T-helper 17 cell (primary cell): ENCODE measurements at places on chromosomes 16 and 17.
A peak's percentile ranks its signal among the peaks of the same experiment; 100 is the strongest.

- DNase-seq, result no peak
Measured at GRCh38 chr16:16138034-16138635, 85.2 kb downstream of the ABCC6 start.

DNA sequence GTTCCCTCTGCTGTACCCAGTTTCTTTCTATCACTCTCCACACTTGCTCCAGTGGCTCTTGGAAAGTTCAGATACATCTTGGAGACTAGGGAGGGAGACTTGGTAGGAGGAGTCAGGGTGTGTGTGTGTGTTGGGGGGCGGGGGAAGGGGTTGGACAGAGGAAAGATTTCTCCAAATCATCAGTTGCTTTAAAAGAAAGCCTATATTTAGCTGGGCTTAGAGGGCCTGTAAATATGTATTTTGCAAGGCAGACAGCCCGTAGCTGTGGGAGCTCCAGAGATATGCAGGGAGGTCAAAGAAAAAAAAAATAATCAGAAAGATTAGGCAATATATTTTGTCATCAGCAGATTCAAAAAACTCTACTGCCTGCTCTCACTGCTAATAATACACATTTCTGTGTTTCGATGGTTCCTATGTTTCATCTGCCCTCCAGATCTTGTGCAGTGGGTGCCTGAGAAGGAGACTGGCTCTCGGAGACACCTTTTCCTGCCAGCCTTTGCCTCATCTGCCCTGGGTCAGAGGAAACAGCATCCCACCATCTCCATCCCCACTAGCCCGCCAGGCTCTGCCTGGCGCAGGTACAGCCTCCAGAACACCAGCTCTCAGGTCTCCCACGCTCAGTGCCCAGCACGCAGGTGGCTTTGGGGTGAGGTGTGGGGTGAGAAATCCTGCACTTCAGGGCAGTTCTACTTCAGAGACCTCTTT is 4.8 kb upstream of the PPP1R9B start:
- DNase-seq, result no peak

GRCh38 chr16:82732461-82732860 is 105.7 kb downstream of the CDH13 start:
- DNase-seq, result no peak

DNA sequence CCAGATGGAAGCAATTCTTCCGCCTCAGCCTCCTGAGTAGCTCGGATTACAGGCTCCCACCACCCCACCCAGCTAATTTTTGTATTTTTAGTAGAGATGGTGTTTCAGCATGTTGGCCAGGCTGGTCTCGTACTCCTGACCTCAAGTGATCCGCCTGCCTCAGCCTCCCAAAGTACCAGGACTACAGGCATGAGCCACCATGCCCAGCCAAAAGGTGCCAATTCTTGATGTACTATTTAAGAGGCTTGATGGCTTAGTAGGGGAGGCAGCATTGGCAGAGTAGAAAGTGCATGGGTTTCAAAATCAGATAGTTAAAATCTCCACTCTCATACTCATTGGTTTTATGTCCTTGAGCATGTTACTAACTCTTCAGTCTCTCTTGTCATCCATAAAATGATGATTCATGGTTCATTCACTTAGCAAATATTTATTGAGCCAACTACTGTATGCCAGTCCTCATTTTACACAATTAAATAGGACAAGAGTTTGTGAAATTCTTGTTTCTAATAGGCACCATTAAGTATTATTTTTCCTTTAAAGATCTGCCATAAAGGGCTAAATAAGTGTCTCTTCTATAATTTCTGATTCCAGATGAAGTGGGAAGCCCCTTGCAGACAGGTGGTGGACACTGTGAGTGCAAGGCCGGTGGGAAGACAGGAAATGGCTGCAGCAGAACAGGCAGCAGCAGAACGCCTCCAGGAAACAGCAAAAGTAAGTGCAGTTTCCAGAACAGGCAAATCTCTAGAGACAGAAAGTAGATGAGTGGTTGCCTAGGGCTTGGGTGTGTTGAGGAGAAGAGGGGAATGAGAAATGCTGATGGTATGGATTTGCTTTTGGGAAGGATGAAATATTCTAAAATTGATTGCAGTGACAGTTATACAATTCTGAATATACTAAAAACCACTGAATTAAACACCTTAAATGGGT is 8.2 kb upstream of the RPL27 start:
- DNase-seq, result no peak

- DNase-seq, result no peak
Measured at GRCh38 chr17:15981646-15982580, 17.6 kb downstream of the ZSWIM7 start.

- DNase-seq, result no peak
Measured at GRCh38 chr17:51050291-51051033, 70.2 kb downstream of the SPAG9 start.

DNA sequence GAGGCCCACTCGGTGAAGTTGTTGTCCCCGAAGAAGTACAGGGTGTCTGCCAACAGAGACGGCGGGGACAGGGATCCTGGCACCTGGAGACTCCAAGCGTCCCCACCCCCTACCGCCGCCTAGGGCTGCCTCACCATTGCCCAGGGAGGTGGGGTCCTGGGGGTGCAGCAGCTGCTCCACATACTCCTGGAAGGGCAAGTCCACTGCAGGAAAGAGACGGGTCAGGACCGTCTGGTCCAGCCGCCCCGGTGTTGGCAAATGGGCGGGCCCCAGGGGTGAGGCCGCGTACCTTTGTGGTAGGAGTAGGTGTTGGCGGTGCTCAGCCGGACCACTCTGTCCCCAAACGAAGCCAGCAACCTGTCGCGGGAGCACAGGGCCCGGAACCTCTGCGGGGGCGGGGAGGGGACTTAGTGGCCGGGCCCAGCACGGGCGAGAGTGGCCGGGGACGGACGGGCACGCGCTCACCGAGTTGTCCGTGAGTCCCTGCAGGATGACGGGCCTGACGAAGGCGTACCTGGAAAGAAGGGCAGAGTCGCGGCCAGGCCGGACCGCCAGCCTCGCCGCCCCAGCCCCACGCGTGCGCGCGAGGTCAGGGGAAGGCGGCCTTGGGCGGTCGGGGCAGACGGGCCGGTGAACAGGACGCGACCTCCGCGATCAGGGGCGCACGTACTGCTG is 601 bp downstream of the JMJD8 start:
- no peak for DNase-seq

DNA sequence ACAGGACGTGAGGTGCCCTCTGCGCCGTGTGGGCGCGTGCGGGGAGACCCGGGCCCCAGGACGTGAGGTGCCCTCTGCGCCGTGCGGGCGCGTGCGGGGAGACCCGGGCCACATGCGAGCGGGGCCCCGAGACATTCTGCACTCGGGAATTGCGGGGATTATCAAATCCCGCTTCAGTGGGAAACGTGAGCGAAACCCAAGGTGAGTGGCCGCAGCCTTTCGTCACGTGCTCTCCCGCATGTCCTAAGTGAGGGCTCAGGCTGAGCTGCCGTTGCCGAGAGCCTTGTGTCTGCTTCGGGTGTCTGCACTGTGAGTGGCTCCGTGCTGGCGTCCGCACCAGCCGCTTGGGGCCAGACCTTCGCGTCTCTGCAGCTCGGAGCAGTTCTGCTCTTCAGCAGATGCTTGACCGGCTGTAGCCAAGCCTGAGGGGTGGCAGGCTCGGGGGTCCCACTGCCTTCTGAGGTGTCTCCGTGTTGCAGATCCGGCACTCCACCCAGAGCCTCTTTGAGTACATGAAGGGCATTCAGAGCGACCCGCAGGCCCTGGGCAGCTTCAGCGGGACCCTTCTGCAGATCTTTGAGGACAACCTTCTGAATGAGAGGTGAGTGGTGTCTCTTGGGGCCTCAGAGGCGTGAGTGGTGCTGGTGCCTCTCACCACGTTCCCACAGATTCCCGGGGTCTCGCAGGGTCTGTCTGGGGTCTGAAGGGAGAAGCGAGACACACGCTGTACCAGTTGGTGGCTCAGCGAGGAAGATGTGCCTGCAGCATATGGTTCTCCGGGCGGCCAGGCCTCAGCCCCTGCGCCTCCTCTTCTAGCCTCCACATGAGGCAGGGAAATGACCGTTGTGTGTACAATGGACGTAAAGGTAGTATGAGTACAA is 90.5 kb upstream of the ZNF750 start:
- DNase-seq, result peak; percentile 5

GRCh38 chr17:81015136-81015535 is 19.8 kb upstream of the BAIAP2 start:
- no peak for DNase-seq

DNA sequence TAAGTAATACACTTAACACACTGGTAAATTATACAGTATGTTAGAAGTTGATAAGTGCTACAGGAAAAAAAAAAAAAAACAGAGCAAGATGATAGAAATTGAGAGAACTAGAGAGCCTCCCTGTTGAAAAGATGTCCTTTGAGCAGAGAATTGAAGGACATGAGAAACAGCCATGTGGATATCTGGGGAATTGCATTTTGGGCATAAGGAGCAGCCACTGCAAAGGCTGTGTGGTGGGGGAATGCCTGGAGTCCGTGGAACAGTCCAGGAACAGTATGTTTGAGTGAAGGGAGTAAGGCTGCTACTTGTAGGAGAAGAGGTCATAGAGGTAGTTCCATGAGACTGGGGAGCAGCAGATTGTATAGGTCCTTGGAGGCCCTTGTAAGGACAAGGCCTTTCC is 178.4 kb downstream of the FTO start:
- DNase-seq, result no peak

DNA sequence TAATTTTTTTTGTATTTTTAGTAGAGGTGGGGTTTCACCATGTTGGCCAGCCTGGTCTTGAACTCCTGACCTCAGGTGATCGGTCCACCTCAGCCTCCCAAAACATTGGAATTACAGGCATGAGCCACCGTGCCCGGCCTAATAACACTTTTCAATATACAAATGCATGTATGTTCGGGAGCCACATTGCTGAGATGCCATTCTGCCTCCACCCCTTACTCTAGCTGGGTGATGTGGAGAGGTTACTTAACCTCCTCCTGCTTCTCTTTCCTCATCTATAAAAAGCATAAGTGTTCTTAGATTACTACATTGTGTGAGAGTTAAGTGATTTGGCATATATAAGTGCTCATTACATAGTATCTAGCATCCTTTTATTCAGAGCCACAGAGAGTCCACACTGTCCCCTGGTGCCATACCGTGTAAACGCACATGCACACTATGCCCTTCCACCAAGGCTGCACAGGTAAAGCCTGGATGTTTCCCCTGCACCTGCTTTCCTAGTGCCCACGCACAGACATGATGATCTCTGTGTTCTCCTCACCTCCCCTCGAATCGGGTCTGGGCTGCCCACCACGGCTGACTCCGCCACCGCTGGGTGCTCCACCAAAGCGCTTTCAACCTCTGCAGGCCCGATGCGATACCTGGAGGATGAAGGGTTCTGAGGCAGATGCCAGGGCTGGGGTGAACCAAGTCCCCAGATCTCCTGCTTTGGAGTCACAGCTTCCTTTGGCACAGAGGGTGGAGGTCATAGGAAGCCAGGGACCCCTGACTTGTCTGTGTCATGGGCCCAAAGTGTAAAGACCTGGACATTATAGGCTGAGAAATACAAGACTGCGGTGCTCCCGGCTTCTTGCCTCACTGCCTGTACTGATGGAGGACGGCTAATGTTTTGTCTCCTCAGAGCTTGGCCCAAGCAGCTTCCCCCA is 49.0 kb upstream of the ACSM2B start:
- DNase-seq, result no peak

DNA sequence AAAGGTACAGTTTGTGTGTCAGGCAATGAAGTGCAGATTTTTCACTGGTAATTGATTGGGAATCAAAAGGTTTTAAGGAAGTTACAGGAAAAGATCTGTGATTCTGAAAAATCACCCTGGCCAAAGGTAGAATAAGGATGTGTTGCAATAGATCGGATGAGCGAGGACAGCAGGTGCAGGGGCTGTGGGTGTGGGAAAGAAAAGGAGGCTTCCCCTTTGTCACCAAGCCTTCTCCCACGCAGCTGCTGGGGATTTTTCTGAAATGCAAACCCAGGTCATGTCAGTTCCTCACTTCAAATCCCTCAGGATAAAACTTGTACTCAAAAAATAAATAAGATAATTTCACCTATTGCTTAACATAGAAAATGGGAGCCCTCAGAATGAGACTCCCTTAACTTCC is 47.9 kb upstream of the ARHGAP17 start:
- no peak for DNase-seq

GRCh38 chr16:85431431-85432124 is 181.5 kb upstream of the GSE1 start:
- no peak for DNase-seq

GRCh38 chr16:610513-611381 is 20.0 kb upstream of the WFIKKN1 start:
- peak; percentile 45 for DNase-seq

- no peak for DNase-seq
Measured at GRCh38 chr17:14746822-14747602, 446.1 kb downstream of the HS3ST3B1 start.

DNA sequence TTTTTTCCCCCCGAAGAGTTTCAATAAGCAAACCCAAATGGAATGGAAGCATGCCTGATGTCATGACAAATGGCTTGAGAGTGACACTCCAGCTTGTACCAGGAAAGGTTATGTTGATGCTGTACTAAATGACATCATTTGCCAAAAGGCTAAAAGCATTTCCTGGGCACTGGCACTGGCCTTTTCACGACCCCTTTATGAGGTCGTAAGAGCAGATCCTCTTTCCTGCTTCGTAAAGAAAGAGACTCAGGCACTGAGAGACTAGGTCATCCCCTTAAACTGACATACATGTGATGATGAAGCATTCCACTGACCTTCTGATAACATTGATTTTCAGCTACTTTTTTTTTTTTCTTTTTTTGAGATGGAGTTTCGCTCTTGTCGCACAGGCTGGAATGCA is 30.5 kb downstream of the CEP295NL start:
- no peak for DNase-seq

- DNase-seq, result no peak
Measured at GRCh38 chr17:50363217-50364060, 9.5 kb downstream of the MRPL27 start.

GRCh38 chr17:37742116-37742761 is 2.6 kb downstream of the HNF1B start:
- DNase-seq, result no peak

DNA sequence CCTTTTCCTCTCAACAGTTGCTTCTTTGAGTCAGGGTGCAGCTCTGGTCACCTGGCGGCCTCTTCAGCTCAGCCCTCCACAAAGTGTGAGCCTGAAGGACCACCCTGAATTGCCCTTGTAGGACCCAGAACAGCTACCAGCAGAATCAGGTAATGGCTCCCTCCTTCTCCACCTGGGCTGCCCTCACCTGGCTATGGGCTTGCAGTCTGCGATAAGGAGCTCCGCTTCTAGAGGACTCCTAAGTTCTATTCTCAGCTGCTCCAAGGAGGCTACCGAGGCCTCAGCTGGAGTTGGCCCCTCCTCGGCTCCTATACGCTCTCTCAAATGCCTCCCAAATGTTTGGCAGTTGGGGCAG is 13.4 kb downstream of the SMIM5 start:
- no peak for DNase-seq

DNA sequence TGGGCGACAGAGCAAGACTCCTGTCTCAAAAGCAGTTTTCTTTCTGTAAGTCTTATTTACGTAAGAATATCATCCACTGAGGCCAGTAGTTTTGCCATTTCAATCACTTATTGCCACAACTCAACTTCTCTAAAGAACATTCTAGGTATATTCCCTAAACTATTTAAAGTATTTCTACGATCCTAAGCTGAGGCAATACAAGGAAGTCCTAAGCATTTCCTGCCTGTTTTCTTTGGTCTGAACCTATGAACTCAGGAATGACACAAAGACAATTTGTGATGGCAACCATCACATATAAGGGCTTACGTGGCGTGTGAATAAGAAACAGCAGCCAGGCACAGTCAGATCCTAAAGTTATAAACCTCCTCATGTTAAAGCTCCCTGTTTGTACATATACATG is 14.2 kb downstream of the USP36 start:
- DNase-seq, result no peak
